ENCODE measurements at places on chromosomes 3 and 15.
A peak's percentile ranks its signal among the peaks of the same experiment; 100 is the strongest.

- DNase-seq: no peak
Observed at GRCh38 chr3:165523801-165524200, 313.4 kb downstream of the BCHE start.

DNA sequence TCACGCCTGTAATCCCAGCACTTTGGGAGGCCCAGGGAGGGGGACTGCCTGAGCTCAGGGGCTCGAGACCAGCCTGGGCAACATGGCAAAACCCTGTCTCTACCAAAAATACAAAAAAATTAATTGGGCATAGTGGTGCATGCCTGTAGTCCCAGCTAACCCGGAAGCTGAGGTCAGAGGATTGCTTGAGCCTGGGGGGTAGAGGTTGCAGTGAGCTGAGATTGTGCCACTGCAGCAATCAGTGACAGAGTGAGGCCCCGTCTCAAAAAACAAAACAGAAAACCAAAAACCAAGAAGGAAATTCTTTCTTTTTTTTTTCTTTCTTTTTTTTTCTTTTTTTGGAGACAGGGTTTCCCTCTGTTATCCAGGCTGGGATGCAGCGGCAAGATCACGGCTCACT lies 3.5 kb downstream of the SPATA12 start:
- no peak for DNase-seq

DNA sequence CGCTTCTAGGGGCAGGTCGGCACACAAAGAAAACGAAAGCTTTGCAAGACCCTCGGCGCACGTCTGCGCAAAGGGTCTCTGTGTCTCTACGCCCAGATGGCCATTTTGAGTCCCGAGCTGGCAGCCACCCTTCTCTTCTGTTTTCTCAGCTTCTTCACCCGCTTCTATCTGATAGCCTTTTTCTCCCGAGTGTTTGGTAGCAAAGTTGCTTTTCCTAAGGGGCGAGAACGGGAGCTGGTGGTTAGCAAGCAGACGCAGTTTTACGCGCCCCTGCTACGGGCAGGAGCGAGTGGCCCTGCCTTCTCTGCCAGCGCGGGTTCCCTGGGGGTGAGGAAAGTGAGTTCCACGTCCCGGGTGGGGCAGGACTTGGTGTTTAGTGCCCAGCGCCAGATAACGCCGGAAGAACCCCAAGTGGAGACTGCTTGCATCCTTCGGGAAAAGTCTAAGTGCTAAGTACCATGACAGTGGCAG lies 2.9 kb upstream of the MKRN2 start:
- DNase-seq: peak; percentile 30

GRCh38 chr15:27933562-27933961 lies 165.6 kb downstream of the OCA2 start:
- no peak for DNase-seq

DNA sequence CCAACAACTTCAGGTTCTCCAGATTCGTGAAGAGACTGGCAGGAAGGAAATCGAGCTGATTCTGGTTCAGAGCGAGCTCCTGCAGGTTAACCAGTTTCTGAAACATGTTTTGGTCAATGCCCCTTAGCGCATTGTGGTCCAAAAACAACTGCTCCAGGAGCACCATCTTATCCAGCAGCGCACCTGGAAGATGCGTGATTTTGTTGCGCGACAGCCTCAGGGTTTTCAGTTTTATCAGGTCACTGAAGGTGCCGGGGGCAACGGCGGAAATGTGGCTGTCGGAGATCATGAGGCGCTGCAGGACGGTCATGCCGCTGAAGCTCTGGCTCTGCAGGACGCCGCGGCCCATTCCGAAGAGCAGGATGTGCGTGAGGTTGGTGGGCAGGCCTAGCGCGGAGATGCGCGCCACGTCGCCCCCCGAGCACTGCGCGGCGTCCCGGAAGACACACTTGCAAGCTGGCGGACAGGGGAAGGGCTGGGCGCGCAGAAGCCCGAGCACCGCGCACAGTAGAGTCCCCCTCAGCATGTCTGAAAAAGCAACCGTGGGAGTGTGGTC lies 1.2 kb downstream of the GP5 start:
- DNase-seq: no peak

GRCh38 chr15:95684693-95685115 lies 645.8 kb upstream of the NR2F2 start:
- DNase-seq: no peak

DNA sequence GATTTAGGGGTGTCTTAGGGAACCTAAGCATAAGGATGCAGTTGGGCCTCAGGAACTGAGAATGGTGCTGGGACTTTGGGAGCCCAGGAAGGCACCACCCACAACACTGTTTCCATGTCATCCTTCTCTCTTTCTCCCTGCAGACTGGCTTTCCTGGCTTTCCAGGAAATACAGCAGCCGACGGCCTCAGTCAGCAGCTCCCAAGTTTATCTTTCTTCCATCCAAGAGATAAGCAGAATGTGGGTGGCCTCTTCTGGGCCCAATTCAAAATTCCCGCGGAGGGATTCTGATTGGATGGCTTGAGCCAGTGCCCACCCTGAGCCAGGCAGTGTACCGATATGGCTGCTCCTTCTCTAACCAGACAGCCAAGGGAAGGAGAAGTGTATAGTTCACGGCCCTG lies 4.5 kb upstream of the CLN6 start:
- DNase-seq: no peak

- DNase-seq: no peak
Observed at GRCh38 chr3:67215690-67216089, 217.6 kb downstream of the KBTBD8 start.

GRCh38 chr15:100002086-100002620 lies 268.9 kb upstream of the LYSMD4 start:
- no peak for DNase-seq

DNA sequence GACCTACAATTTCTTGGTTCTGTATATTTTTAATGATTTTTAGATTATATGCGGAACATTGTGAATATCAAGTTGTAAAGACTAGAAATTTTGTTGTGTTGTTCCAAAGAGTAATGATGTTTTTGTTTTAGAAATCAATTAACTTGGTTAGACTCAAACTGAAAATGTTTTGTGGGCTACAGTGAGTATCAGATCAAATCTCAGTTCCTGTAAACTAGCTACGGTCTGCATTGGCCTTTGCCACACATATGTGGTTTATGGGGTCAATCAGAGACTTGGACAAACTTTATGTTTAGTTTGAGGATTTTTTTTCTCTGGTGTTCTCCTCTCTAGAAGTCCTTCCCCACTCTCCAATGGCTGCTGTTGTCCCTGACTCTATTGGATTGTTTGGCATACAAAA lies 308.0 kb upstream of the THRB start:
- no peak for DNase-seq

GRCh38 chr3:166510382-166510781 lies 673.2 kb upstream of the BCHE start:
- no peak for DNase-seq

DNA sequence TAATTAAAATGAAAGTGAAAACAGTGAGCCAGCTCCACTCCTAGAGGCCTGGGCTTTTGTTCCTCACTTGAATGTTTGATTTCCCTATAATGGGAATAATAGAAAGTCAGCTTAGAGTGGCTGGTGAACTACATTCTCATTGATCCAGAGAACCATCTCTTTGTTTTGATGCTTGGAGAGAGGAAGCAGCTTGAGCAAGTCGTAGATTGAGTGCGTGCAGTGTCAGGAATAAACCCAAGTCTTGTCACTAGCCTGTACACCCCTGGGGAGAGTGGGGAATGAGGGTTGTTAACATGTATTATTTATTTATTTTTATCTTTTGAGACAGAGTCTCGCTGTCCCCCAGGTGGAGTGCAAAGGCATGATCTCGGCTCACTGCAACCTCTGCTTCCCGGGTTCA lies 885 bp upstream of the LSG1 start:
- DNase-seq: no peak

DNA sequence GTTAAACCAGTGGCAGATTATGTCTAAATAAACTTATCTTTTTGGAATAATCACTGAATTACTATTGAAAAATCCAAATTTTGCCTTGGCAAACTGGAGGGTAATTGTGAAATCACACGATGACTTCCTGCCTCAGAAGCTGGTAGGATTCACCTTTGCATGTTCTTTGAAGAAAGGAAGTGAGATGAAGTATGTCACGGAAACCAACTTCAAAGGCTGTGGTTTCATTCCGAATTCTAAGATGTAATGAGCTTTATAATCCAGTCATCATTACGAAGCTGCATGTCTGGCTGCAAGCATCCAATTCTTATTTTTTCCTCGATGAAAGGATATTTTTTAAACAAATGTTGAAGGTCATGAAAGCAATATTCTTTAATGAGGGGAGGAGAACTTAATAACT lies 15.0 kb upstream of the ZBED2 start:
- DNase-seq: no peak

DNA sequence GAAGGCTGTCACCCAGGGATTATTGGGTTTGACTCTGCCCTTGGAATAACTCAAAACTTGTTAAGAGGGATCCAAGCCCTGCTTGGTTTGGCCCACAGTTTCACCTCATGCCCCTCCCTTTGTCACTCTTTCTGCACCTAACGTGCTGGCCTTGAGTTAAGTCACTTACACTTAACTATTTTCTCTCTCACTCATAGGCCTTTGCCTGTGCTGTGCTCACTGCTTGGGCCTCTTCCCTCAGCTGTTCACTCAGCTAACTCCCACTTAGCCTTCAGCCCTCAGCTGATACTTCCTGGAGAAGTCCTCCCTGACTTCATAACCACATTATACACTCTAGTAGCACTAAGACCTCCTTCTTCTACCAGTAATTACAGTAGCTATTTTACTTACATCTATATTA lies 133.3 kb downstream of the CMSS1 start:
- no peak for DNase-seq

- no peak for DNase-seq
Observed at GRCh38 chr3:16390581-16390980, 122.9 kb downstream of the RFTN1 start.

GRCh38 chr3:22141769-22142168 lies 390.8 kb upstream of the ZNF385D start:
- no peak for DNase-seq

- DNase-seq: no peak
Observed at GRCh38 chr3:187112934-187113793, 26.1 kb downstream of the RPL39L start.

- DNase-seq: no peak
Observed at GRCh38 chr15:90481023-90481422, 48.7 kb upstream of the CRTC3 start.

DNA sequence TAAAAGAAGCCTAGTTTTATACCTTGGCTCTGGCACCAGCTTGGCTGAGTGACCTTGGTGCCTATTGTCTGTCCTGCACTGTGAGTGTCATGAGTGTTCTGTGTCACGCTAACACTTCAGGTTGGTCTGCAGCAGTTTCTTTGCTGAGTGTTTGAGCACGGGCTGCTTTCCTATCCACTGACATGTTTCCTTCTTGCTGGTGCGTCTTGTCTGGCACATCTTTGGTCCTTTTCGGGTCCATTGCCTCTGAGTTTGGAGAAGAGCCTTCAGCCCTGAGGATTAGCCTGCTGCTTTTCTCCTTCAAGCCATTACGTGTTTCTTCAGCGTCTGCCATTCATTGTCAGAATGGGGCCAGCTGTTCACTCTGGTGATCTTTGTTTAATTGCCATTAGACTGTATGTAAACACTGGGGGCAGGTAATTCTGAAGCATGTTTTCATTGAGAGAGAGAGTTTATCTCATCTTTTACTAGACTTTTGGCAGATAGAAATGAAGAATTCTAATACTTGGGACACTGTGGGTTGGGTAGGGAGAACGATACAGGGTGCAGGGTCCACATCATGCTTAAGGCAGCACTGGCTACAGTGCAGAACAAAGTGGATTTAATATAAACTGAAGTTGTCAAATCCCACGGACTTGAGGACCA lies 55.5 kb downstream of the LRRC28 start:
- DNase-seq: peak; percentile 33

DNA sequence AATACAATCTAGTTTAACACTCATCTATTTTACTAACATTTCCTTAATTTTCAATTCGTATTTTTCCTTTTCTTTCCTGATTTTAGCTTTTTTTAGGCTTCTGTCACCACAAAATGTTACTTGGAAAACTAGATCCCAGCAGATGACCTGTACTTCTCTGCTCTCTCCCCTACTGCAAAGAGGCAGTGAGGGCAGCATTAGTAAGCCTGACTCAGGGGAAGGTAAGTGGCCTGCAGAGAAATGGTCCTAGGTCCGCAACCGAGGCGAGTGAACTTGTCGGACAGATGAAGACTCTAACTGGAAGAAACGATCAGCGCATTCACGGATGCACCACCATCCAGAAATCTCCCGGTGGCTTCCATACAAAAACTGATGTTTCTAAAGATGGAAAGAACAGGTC lies 20.4 kb downstream of the TMEM43 start:
- no peak for DNase-seq

DNA sequence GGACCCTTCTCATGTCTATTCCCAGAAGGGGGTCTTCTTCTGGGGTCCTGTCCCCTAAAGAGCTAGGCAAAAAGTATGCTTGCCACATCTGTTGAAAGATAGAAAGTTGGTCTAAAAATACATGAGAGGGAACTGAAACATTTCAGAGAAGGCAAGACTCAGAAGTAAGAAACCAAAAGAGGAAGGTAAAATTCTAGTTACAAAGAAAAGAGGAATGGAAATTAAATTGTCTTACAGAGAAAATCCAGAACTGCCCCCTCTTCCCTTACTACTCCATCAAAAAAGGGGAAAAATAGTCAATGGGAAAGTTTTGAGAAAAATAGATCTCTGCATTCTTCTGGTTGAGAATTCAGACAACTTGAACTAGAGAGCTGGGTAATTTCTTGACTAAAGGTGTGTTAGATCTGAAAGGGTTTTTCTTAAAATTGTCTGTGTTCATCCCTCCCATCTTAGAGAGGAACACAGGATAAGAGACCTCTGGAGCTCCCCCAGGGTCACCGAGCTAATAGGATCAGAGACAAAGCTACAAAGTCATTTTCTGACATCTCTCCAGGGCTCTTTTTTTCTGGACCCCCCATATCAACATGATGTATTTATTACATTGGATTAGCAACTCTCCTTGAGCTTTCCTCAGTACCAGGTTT lies 32.3 kb upstream of the CCR2 start:
- no peak for DNase-seq

DNA sequence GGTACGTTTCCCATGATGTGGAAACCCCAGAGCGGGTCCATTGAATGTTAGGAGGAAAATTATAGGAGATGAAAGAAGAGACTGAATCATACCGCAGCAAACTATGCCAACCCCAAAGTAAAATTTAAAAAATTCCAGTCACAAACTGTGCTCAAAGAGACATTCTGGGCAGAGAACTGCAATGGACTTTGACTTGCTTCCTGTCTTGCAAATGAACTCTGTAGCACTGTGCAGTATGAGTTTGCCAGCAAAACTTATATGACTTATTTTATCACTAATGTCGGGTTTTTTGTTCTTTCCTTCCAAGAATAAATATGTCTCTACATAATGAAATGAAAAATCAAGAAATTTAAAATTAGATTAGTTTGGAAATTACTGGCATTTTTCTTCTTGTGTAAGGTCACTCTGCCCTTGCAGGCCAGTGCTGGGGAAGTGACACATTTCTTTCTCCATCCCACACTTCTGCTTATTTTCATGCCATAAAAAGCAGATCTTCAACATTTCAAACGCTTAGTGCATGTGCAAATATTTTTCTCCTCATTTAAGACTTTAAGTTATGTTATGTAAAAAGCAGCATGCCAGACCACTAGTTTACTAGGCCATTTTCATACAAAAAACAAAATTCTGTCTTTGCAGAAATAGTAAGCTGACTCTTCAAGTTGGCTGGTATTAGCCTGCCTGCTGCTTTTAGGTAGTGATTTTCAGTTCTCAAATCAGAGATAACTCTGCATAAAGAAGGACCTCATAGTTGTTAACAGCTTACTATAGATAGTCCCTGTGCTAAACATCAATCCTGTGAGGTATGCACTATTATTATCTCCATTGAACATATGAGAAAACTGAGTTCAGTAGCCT lies 32.2 kb upstream of the SSR3 start:
- no peak for DNase-seq

- DNase-seq: no peak
Observed at GRCh38 chr3:19070325-19070724, 78.0 kb upstream of the KCNH8 start.

- peak; percentile 57 for DNase-seq
Observed at GRCh38 chr3:98602078-98602678, 8.8 kb upstream of the CPOX start.

Measured in HEK293T (cell line).